ENCODE measurements at places on chromosomes 6 and 20.
A peak's percentile ranks its signal among the peaks of the same experiment; 100 is the strongest.

DNA sequence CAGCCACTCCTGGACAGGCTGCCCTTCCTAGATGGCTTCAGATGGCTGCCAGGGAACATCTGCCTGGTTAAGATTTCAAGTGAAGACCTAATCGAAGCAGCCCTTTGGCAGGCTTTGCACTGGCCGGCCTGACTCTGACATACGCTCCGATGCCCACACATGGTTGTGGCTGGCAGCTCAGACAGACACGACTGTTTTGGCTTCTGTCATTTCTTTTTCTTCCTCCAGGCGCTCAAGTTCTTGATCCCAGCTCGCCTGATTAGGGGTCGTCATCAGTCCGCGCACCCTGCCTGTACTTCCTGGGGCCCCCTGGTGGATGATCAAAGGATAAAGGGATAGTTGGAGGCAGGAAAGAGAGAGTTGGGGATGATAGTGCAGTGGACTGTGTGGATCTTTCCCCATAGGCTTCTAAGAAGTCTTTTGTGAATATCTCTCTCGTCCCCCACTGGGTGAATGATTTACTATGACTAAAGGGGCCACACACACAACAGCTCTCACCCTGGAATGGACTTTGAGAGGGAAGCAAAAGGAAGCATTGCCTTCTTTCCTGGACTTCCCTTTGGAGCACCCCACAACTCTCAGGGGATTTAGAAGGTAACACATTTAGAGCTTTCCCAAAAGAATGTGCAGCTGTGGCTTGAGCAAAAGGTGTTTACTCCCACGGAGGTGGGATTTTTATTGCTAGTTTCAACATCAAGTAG lies 21.4 kb upstream of the TRAM2 start:
- peak; percentile 80 for DNase-seq

DNA sequence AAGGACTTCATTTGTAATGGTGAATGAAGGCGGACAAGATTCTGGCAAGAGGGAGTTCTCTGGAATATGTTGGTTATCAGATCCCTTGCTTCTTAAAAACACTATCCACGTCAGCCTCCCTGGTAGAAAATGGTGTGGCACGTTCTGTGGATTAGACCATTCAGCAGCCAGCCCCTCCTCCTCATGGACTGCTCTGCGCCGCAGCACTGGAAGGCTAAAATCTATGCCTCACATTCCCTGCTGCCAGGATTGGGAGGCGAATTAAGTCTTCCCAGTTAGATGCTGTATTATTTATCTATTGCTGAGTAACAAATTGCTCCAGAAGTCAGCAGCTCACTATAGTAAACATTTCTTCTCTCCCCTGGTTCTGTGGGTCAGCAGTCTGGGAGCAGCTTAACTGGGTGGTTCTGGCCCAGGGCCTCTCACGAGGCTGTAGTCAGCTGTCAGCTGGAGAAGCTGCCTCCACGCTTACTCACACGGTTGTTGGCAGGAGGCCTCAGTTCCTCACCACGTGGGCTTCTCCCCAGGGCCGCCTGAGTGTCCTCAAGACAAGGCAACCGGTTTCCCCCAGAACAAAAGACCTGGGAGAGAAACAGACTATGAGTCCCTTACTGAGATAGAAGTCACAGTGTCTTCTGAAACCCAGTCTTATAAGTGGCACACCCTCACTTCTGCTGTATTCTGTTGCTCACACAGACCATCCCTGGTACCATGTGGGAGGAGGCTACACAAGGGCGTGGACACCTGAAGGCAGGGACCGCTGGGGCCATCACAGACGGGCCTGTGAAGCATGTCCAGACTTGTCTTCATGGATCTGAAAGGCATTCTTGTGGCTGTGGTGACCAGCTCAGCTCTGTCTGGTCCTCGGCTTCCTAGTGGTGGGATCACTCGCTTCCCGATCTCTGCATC lies 101.0 kb downstream of the NRN1 start:
- no peak for DNase-seq

- no peak for DNase-seq
These were observed 69.4 kb downstream of the NRN1 start for GRCh38 chr6:5937169-5937909.

DNA sequence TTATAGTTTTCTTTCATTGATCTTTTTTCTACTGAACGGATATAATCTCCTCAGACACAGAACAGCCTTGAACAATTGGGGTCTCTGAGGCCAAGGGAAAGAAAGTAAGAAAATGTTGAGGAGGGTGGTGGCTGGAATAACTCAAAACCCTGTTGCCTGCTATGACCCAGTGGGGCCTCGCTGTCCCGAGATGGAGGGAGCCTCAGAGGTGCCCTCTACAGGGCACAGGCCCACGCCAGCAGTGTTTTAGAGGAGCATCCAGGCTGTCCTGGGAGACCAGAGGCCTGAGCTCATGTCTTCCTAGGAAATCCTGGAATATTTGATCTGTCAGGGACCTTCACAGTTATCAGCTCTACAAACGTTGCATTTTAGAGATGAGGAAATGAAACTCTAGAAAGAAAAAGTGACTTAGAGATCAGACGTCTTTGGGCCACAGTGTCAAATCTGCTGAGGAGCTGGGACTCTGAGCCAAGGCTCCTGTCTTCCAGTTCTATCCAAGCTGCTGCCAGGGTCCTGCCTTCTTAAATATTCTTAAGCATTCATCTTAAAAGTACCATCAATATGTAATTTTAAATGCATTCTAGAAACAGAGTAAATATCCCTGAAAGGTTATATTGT lies 26.3 kb downstream of the ALDH5A1 start:
- no peak for DNase-seq

- DNase-seq = no peak
These were observed 140.7 kb upstream of the STXBP5 start for GRCh38 chr6:147063469-147064031.

DNA sequence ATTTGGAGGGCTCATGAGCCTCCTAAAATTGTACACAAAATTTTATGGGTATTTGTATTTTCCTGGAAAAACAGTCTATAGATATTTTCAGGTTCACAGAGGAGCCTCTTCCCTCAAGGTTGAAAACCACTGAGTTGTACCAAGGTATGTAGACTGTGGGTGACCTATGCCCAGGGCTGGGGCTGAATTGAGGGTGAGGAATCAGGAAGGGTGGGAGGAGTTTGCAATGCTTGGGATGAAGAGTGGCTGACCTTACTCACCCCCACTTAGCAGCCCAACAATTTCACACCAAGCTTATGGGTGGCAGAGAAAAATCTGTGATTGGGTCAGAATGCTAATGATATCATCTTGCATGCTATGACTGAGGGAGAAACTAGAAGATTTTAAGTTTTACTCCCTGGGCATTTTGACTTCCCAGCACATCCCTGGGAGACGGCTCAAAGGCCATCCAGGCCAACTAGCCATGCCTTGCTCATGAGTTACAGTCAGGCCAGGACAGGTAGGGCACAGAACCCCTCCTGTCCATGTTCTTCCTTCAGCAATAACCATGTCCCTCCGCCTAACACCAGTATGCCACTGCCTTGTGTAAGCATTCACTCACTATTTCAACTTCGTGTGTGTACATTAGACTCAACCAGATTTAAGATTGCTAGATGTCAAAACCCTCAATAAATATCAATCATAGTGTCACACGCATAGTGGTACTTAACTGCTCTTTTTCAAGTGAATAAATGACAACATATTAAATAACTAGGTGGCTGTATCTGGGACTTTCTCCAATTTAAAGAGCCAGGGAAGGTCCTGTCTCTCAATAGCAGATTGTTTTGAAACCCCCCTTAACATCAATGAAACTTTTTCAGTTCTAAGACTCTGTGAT lies 16.6 kb downstream of the ADTRP start:
- no peak for DNase-seq

DNA sequence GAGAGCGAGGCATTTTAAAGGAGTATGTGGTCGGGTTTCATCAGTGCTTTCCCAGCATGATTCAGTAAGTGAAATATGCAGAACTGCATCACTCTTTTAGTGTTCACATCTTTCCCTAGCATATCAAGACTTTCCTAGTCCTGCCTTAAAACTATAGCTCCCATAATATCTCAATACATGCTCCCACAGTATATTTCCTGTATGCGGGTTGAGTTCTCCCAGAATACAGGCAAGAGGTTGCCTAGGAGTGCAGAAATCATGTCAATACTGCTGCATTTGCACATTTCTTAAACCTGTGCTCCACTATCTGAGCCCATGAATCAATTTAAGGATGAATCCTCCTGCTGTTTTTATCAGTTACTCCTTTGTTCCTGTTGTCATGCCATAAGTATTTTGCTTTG lies 386.6 kb upstream of the SLC35B3 start:
- DNase-seq = no peak

DNA sequence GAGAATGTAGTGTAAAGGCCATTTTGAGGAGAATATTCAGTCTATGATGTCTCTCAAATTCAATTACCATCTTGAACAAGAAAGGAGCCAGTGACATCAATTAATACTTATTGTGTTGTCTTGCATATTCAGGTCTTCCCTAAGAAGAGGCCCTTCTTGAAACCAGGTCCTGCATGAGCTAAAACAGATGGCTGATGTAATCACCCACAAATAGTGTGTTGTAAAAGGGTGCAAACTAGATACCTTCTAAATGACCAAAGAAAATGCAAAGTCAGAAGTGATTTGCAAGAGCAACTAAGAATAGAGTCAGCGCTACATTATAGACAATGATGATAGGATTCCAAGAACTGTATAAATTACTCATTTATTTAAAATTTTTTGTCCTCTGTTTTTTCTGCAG lies 97.0 kb downstream of the BTBD3 start:
- no peak for DNase-seq

GRCh38 chr20:57389695-57390603 lies 1.2 kb upstream of the RBM38 start:
- no peak for DNase-seq

GRCh38 chr20:14986026-14986655 lies 648.7 kb upstream of the FLRT3 start:
- DNase-seq = no peak

DNA sequence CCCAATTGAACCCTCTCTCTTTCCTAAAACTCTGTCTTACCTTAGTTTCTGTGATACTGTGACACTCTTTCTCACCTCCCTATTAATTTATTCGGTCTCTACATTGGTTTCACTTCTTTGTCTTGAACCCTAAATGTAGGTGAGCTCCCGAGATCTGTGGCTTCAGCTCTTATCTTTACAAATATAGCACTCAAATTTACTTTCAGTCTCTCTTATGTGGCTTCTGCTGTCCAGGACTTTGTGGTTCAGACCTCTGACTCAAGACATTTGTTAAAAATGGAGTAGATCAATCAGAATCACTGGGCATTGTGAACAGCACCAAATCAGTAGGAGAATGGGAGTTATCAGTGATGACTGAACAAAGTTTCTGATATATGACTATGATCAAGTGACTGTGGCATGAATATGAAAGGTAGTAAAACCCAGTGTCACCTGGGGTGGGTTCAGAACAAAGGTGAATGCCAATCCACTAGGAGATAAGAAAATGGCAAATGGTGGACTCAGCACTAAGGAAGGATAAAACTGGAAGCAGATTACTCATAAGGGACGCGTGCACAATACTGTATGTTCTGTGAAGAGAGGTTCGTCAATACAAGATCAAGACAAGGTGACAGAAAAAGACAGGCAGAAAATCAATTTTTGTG lies 27.2 kb downstream of the IL17F start:
- no peak for DNase-seq

DNA sequence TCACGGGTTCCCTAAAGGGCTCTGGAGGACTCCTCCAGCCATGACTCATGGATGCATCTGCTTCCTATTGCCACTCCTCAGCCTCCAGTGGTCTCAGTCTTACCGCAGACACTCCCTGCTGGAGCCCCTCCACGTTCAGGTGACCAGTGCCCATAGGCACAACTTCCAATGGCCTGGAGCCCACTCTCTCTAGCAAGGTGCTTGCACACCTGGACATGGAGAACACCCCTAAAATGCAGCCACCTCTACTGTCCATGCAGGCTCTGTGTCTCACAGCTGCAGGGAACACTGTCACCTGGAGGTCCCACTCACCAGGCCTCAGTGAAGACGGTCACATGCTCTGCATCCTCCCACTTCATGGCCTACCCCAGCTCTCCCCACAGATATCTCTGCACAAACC lies 36.0 kb downstream of the HUS1B start:
- DNase-seq = no peak

DNA sequence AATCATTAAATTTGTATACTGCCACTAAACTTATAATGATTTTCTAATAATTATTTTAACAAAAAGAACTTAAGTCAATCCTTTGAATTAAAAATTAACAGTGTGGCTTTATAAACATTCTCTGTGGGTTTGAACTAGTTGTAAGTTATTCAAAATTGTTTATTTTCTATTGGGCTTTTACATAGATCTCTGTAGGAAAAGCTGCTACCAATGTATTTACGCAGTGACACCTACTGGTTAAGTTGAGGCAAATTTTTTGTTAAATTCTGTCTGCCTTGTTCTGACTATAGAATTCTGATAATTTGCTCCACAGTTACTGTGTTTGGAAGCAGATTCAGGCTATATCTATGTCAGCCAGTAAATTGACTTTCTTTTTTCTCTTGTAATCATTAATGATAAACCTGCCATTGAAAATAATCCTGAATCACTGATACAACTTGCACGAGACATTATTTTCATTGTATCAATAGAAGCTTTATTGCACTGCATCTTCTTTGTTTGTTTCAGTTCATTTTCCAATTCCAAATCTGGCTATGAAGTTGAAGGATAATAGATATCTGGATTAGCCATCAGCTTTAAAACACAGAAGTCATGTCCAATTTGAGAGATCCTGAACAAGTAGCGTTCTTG lies 66.0 kb upstream of the UTRN start:
- DNase-seq = no peak

DNA sequence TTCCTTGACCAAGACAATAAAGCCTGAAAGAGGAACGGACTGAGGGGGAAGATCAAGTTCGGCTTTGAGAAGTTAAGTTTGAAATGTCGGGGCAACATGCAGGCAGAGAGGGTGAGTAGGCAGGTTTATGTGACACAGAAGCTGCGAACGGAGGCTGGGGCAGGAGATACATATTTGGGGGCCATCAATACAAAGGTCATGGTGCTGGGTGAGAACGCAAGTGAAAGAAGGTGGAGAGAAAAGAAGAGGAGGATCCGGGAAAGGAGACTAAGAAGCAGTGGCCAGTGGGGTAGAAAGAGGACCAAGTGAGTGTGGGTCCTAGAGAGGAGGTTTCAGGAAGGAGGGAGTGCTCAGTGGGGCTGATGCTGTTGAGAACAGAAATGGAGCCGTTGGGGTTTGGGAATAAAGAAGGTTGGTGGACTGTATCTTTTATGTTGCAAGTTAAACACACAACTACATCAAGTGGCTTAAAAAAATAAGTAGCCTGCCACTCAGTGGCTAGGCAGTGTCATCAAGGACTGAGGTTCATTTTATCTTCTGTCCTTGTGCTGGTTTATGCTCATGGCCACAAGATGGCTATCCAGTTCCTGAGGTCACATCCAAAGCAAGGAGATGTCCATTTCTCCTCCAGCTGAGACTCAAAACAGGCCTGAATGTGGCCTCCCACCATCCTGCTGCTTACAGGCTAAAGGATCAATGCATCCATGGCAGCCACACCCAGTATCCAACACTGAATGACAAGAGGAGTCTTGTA lies 1.7 kb upstream of the BLCAP start:
- DNase-seq = no peak

- peak; percentile 53 for DNase-seq
These were observed 3.4 kb upstream of the PARD6B start for GRCh38 chr20:50727792-50728485.

- no peak for DNase-seq
These were observed 29.1 kb upstream of the YWHAB start for GRCh38 chr20:44856442-44856841.
